ENCODE measurements at places on chromosomes 12 and 14.

DNA sequence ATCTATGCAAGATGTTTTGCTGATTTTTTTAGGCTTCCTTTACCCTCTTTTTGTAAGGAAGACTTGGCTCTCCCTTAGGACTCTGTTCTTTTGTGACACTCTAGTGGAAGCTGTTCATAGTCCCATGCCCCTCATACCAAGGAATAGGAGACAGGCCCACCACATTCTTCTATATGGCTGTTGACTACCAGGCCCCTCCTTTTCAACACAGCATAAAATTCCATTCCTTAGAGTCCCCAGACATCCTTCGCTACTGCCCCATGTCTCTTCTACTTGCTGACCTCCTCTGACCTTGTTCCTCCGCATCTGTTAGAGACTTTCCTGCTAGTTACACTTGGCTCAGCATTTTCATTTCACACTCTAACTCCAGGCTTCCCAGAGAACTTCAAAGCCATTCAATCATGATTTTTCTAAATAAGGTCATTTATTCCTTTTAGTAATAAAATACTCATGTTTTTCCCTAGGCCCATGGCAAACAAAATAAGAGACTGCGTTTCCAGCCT is 9.7 kb downstream of the PIK3C2G start:
- no peak for DNase-seq

DNA sequence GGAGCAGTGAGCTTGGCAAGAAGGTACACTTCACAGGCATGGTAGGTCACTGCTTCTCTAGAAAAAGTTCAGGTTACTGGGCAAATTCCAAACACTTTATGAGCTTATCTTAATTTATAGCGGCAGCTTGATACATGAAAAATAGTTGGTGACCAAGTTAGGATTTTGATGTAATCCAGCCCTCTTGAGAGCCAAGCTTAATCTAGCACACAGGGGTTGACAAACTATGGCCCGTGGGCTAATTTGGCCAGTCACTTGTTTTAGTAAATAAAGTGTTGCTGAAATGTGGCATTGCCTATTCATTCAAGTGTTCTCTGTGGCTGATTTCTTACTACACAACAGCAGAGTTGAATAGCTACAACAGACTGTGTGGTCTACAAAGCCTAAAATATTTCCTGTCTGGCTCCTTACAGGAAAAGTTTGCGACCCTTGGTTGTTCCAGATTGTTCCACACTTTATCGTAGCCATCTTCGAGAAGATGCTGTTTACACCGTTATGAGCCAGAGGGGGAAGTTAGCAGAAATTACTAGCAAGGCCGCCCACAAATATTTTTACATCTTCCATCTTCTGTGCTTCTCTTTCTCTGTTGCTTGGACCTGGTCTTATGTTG is 120.9 kb downstream of the DAAM1 start:
- no peak for DNase-seq

- DNase-seq = no peak
Measured at GRCh38 chr12:131640525-131640924, 70.4 kb upstream of the SFSWAP start.

DNA sequence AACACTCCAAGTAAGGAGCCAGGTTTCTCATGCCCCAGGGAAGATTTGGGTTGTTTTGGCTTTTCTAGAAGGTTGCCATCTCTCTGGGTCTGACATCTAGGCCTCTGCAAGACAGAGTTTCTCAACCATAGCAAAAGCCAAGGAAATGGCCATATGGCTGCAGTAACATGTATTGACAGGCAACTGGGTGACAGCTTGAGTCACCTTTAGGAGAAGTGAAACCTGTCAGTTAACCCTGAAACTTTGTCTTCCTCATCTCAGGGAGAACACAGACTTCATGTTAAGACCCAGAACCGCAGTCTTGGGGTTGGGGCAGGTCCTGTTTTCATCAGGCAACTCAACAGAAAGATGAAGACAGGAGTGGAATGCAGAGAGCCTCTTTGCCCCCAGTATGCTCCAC is 46.0 kb upstream of the PLBD1 start:
- DNase-seq = no peak

- no peak for DNase-seq
Measured at GRCh38 chr12:1836854-1837421, 16.6 kb downstream of the LRTM2 start.

- DNase-seq = peak; percentile 39
Measured at GRCh38 chr12:5379749-5380496, 52.0 kb upstream of the NTF3 start.

DNA sequence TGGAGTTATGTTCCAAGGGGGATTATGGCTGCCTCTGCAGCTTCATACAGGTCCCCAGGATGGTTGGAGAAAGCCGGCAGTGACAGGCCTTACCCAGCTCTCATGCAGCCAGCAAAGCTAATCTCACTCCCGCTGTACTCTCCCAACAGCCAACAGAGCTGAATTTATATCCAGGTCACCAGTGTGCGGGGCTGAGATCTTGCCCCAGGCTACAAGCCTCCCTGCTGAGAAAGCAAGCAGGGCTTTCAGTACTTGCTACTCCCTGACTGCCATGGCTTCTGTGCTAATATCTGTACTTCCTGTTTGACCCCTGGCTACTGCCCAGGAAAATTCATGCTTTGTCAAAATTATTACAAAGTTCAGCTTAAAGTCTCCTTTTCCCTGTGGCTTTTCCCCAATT is 92.9 kb downstream of the ATP23 start:
- no peak for DNase-seq

DNA sequence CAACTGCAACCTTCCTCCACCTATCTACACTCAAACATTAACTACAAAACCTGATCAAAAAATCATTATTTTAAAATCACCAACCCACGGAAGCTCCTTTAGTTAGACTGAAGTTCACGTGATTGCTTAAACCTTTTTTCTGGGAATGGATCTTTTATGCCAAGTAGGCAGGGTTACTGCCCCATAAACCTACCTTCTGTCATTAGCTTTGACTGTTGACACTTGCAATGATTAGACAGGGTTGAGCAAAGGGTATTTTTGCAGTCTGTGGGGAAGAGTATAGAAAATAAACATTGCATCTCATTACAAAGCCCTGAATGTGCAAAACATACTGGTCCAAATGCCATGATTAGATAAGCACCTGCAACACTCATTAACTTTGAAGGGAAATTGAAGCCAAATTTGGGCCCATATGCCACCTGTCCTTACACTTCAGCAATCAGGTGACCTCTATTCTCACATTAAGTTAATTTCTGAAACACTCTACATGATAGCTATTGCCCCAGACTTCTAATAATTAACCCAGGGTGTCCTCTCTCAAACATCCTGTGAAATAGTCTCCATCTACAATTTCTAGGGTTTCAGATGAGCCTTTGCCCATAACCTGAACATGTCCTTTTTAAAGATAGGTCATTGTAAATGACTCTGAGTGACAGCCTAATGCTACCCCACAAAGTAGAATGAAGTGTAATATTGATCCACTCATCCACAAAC is 156.0 kb upstream of the PLEKHG7 start:
- no peak for DNase-seq

DNA sequence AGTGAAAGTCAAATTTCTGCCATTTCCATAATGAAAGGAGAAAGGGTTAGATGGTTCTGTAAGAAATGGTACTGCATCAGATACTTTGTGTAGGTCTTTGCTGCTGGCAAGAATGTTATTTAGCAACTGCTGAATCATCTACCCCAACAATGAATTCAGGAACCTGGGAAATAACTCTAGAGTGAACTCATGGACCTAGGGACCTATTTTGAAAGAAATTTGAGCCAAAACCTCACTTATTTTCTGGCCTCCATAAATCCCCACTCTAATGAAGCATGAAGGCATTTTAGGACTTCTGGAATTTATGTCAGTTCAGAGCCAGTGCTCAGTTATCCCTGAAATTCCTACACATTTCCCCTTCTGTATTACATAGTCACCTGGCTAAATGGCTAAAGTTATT is 50.9 kb upstream of the CPNE8 start:
- no peak for DNase-seq
